Neuronal stem cell (in vitro differentiated cells): ENCODE measurements at places on chromosomes 4 and X.

GRCh38 chrX:104427693-104428092, 138.3 kb upstream of the IL1RAPL2 start:
- no peak for DNase-seq
- H3K27ac ChIP-seq, result no peak overlapping the region
- no peaks in the 10 kb centered on the region for H3K27me3 ChIP-seq
- H3K4me3 ChIP-seq, result no peak overlapping the region

- H3K27ac ChIP-seq, result no peak overlapping the region
- H3K36me3 ChIP-seq, result no peaks in the 10 kb centered on the region
- no peaks in the 10 kb centered on the region for H3K27me3 ChIP-seq
- DNase-seq, result no peak
- H3K4me3 ChIP-seq, result no peak overlapping the region
These were observed 11.1 kb downstream of the ZNF182 start for GRCh38 chrX:47992669-47993068.

DNA sequence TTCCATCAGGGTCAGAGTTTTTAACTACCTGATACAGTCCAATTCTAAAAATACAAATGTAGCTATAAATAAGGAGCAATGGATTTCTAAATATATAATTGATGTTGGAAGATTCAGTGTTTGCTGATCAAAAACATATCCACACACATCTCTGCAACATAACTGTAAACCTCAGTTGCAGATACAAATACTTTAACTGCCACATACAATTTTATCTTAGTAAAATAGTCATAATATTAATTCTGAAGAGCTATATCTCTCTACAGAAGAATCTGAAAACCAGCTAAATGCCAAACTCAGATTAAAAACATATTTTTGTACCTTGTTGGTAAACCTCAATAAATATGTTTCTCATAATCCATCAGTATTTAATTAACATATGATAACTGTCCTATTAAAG, 674.3 kb upstream of the INTU start:
- no peak overlapping the region for H3K27ac ChIP-seq
- DNase-seq, result no peak
- no peak overlapping the region for H3K4me3 ChIP-seq

DNA sequence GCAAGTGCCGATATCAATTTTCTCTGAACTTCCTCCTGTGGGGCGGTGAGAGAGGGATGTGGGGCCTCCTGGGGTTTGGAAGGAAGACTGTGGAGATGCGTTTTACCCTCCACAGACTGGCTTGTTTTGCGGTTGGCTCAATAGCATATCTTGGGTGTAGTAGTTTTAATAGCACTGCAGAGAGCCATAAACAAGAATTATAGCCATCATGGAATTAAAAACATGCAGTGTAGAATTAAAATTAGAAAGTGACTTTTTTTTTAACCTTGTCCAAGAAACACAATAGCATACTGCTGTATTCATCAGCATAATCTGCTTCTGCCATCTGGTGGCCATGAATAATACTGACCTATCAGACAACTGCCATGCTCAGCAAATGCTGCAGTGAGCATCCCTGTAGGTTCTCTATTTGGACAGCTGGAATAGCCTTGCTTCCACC, 47.3 kb upstream of the SCML1 start:
- no peaks in the 10 kb centered on the region for H3K27me3 ChIP-seq
- H3K4me3 ChIP-seq, result no peak overlapping the region
- no peaks in the 10 kb centered on the region for H3K36me3 ChIP-seq
- peak; percentile 40 for DNase-seq
- H3K4me1 ChIP-seq, result peaks cover 2% of the 10 kb centered on the region
